NCI-H187 (cell line): ENCODE measurements at places on chromosomes 7 and 10.

GRCh38 chr10:11235771-11236170, 218.1 kb downstream of the CELF2 start:
- no peak for DNase-seq

- DNase-seq = no peak
These were observed 65.0 kb downstream of the DNAJC12 start for GRCh38 chr10:67772894-67773511.

DNA sequence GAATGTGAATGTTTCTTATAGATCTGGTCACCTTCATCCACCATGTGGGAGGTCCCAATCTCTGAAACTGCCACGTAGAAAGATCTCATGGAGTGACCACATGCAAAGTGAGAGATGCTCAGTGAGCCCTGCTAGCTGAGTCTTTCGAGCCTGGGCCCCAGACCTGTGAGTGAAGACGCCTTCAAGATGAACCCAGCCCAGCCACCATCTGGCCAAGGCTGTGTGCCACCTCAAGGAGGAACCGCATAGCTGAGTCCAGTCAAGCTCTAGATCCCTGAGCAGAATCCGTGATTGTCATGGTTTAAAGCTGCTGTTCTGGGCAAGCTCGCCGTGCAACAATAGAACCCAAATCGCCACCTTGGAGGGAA, 20.2 kb upstream of the PPIF start:
- no peak for DNase-seq

DNA sequence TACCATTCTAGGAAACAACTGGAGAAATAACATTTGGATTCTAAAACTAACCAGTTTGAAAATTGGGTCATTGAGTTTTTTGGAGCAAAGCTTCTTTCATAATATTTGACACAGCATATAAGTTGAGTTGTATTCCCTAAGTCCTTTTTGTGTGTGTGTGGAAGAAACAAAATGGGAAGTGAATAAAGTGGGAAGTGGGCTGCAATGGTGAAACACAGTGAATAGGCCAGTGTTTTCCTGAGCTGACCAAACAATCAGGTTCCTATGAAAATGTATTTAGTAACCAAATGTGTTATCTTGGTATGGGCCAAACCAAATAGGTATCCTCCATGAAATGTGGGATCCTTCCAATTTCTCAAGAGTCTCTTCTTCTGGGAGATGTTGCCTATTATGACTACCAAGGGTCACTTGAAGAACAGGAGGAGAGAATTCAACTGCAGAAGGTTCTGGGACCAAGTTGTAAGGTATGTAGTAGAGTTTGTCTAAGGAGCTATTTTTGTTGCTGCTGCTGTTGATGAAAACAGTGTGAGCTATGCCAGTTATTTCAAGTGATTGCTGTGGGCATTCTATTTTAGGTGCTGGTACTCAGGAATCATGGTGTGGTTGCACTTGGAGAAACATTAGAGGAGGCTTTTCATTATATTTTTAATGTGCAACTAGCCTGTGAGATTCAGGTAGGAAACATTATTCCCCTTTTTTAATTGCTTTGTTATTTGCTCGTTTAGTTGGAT, 88.3 kb upstream of the MXI1 start:
- DNase-seq = no peak

GRCh38 chr10:116521424-116522290, 24.1 kb upstream of the PNLIP start:
- no peak for DNase-seq

DNA sequence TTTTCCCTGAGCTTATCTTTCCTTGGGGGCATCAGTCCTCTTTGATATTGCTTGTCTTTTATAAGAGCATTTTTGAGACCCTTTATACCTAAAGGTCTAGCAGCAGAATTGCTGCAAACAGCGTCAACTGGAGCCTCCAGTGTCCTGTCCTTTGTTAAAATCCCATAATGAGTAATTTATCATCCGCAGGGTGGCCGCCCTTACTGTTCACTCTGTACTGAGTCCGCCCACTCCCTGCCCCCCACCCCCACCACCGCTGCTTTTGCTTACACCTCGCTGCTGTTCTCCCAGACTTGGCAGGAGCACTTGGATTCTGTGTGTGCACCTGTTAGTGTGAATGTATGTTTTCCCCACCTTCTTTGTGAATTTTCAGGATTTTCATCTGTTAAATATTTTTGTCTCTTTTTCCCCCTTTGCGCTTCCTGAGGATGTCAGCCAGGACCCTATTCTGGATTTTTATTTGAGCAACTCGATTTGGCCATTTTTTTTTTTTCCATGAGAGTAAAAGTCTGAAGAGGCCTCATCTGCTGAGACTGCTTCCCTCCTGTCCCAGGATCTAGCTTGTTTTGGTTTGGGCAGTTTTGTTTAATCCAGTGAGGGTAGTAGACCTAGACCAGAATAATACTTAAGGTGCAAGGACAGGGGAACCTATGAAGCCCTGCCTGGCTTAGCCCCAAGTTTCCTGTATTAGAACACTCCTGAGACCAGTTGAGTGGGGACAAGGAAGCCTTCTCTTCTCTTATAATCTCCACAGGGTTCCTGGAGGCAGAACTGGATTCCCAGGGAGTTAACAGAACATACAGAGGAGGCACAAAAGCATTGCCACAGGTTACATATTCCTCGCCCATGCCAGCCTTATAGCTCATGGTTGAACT, 8.2 kb downstream of the AGFG2 start:
- no peak for DNase-seq

GRCh38 chr10:5659702-5660528, 6.5 kb downstream of the ASB13 start:
- DNase-seq = no peak

- no peak for DNase-seq
These were observed 53.3 kb upstream of the ANLN start for GRCh38 chr7:36336390-36336789.

DNA sequence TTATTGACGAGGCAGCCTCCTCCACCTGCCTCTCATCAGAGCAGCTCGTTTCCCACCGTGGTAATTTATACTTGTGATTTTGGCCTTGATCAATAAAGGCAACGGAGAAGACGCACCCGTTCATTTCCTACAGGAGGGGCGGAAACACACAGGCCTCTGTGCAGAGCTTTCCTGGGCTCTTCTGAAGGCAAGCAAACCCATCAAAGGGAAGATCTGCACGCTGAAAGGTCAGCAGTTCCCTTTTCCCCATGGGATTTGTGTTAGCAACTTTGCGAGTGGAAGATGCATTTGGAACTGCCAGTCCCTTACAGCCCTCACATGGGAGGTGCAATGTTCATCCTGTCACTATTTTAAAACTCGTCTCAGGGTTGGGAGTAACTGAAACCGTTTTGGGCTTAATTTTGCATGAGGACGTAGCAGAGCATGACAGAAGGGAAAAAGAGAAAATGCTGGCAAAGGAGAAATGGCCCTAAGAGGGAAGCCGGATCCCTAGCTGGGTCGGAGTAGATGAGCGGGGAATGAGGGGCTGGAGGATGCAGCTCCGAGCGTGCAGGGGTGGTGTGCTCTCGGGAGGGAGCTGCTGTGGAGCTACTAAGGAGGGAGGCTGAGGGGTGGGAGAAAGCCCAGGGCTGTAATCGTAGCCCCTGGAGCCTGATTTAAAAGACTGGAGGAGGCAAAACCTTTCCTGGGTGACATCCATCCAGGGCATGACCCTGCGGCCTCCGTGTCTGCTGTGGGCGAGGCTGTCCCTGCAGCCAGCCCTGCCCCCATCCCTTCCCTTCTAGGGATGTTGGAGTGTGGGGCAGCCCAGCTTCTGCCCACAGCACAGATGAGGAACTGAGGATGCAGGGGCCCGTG, 111.1 kb upstream of the FAM20C start:
- no peak for DNase-seq

GRCh38 chr7:84363741-84364140, 169.2 kb upstream of the SEMA3A start:
- DNase-seq = no peak

- DNase-seq = no peak
These were observed 71.4 kb downstream of the TCF7L2 start for GRCh38 chr10:113021268-113022040.

- DNase-seq = no peak
These were observed 17.3 kb downstream of the CAMK2B start for GRCh38 chr7:44307905-44308595.

DNA sequence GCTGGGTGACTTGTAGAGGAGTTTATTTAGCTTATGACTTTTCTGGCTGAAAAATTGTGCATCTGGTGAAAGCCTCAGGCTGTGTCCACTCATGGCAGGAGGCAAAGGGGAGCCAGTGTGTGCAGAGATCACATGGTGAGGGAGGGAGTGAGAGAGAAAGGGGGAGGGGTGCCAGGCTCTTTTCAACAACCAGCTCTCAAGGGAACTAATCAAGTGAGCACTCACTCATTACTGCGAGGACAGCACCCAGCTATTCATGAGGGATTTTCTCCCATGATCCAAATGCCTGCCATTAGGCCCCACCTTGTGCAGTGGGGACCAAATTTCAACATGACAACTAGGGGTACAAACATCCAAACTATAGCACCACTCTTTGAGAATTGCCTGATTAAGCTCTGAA, 590.2 kb downstream of the MAGI2 start:
- DNase-seq = no peak
